ENCODE measurements at places on chromosomes 1 and 21.
A peak's percentile ranks its signal among the peaks of the same experiment; 100 is the strongest.

GRCh38 chr1:90781534-90781933 is 64.4 kb upstream of the BARHL2 start:
- DNase-seq: no peak

GRCh38 chr1:50492142-50492541 is 68.9 kb upstream of the DMRTA2 start:
- no peak for DNase-seq

- no peak for DNase-seq
Observed at GRCh38 chr1:192896376-192896775, 87.5 kb downstream of the RGS2 start.

DNA sequence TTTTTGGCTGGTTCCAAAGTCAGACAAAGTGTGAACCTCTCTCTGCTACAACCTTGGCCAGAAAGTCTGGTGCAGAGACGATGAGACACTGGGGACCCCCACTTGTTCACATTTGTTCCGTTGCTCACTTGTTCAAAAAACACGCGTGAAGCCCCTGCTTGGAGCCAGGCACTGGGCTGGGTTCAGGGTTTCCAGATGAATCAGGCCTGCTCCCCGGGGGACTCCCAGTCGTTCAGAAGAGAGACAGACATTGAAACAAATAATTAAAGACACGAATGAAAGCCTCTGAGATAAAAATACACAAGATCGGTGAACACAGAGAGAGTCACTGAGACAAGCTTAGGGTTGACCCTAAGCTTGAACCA is 101.5 kb upstream of the RUNX3 start:
- DNase-seq: no peak

DNA sequence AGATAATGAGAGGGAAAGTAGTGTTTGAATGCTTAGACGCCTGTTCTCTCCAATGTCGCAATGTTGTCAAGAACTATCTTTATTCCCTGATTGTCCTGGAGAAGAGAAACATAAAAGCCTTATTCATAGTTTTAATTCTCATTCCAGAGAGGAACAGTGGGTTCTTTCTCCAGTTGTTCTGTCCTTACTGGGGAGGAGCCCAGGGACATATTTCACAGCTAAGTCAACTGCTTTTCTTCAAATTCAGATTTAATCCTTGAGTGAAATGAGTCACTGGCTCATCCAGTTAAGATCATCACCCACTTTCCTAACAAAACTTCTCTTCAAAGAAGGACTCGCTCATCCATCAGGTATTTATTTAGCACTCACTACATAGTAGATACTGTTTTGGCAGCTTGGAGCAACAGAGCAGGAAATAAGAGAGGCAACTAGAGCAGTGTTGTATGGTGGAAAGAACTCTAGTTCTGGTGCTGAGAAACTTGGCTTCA is 365.7 kb upstream of the USP24 start:
- DNase-seq: peak; percentile 94

DNA sequence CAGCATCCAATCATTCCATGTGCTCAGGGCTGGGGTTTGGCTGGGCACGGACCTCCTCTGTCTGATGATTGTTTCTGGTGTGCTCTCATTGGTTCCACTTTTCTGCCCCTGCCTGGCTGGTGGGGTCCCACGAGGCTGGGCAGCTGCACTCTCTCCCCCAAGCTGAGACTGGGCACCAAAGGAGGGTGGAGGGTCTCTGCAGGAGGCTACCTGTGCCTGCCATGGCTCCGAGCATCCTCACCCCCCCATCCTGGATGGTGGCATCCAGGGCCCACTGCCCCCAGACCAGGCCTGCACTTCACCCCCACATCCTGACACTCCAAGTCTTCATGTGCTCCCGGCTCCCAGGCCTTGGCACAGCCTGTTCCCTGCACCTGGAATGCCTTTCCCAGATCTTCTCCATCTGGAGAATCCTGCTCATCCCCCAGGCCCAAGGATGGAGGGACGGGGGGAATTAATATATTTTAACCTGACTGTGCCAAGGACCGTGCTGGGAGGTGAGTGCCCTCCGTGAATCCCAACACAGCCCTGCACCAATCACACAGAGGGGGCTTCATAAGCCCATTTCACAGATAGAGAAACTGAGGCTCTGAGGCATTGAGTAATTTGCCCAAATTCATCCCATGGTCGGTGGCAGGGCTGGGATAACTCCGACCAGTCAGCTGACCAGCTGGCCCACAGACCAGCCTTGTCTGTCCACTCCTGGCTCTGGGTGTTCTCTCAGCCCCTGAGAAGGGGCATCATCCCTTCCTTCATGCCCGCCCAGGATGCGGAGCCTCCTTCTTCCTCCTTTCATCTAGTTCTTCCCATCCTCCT is 403.4 kb downstream of the MATN1 start:
- DNase-seq: no peak

DNA sequence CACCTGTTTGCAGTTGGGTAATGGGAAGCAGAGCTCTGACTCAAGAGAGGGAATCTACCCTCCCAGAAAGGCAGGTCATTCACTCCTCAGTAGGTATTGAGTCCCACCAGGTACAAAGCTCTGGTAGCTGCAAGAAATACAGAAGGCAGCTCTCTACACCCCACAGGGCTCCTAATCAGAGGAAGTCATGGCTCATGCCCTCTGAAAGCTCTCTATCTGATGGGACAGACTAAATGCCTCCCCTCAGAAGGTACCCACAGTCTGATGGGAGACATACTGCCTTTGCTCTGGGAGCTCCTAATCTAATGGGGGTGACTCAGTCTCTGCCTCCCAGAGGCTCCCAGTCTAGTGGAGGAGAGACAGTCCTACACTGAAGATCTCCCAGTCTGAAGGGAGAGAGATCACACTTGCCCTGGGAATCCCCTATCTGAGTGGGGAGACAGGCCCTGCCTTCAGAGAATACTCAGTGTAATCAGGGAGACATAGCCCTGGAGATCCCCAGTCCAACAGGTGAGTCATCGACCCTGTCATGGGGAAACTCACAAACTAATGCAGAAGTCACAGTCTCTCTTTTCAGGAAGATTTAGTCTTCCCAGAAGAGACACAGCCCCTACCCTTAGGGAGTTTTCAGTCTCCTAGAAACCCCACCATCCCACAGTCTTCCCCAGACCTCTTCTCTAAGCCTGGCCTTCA is 23.7 kb downstream of the CAMK1G start:
- DNase-seq: peak; percentile 66

DNA sequence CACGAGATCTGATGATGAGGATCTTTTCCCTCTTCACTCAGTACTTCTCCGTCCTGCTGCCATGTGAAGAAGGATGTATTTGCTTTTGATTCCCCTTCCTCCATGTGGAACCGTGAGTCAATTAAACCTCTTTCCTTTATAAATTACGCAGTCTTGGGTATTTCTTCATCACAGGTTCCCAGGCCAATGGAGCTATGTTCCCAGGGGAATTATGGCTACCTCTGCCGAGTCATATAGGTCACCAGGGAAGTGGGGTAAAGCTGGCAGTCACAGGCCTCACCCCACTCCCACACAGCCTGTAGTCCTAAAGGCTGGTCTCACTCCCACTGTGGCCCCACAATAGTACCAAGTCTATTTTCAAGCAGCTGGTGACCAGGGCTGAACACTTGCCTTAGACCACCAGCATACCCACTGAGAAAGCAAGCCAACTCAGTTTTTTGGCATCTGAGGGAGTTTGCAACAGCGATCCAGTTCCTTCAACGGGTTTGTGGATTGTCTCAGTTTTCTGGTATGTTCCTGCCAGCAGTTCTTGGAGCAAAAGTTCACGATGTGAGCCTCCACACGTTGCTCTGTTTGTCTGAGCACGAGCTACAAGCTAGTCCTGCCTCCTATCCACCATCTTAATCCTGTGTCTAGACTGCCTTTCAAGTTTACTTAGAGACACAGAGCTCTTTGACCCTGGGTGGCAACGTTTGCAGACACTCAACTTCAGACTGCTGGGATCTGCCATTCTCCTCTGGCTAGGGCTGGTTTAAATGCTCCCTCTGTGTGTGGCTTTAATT is 104.5 kb downstream of the CENPF start:
- DNase-seq: peak; percentile 99

DNA sequence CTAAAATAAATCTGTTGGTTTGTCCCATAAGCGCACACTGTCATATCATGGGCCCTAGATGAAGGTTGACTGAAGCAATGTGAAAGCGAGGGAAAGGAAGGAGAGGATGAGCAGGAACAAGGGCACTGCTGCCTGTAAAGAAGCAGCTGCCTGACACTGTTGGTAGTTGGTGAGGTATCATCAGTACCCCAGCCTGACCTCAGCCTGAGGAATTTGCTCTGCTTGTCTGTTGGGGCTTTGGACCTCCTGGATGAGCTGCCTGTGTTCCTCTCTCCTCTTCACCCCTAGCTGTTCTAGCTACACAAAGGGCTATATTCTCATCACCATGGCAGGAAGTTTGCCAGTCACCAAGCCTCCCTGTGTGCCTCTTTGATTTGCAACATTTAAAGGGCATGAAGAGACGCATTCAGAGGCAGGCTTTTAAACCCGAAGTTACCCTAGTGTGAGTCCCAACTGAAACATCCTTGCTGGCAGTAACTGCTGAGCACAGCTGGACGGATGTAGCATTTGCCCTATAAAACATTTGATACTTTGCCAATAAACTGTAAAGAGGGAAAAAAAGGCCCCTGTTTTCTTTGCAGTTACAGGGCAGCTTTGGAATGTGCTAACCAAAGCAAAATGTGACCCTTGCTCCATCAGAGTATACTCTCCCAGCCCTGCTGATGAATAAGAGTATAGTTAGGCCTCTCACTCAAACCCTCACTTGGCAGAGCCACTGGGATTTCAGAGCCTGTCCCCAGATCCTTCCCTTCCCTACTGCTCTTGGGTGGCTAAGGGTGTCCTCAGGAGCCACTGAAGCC is 22.2 kb upstream of the SPATA6 start:
- DNase-seq: peak; percentile 79

DNA sequence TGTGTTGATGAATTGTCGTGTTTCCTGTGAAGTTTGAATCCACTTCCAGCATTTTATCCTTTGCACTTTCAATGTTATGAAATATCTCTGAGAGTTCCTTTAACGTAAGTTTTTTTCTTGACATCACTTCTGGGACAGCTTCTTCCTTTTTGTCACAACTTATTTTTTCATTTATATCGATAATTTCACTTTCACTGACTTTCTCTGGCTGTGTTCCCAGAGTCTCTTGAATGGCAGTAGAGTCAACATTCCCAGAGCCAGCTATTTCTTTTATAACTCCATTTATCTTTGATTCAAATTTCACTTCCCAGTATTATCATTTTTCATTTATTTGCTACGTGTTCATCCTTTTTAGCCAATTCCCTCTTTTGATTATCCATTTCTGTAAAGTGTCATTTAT is 256.5 kb downstream of the PAPPA2 start:
- DNase-seq: no peak

GRCh38 chr1:32464716-32465577 is at the start of gene ZBTB8B:
Gene ZBTB8B, plus strand, starts transcription at chr1:32465072. Its CDS starts 5,553 bp downstream, at chr1:32470625.
- peak; percentile 35 for DNase-seq

DNA sequence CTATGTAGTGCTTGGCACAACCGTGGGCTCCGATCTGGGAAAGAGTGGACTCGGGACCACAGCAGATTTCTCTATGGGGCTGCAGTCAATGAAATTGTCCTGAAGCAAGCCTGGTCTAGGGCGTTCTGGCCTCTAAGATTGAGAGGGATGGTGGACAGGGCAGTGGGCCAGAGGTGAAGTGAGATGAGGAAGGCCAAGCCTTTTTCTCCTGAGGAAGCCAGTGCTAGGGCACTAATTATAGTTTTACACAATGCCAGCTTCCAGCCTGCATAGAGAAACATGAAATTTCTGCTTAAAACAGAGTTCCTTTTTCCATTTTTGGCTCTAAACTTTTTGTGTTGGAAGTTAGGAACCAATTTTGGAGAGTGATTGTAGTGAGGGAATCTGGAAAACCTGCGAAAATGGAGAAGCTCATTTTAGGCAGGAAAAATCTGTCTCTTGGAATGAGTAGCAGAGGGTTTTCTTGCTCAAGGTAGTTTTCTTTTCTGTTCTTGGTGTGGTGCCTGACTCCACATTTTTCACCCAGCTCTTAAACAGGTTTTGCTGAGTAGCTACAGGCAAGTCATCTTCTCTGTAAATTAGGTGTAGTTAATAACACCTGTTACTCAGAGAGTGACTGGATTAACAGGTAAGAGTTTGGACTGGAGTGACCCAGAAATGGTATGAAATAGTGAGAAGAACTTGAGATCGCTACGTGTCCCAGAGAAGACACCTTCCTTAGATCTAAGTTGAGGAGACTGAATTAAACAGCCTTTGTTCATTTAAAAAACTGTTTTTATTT is 22.1 kb downstream of the UCK2 start:
- no peak for DNase-seq
